ENCODE measurements at places on chromosomes 16 and 17.

DNA sequence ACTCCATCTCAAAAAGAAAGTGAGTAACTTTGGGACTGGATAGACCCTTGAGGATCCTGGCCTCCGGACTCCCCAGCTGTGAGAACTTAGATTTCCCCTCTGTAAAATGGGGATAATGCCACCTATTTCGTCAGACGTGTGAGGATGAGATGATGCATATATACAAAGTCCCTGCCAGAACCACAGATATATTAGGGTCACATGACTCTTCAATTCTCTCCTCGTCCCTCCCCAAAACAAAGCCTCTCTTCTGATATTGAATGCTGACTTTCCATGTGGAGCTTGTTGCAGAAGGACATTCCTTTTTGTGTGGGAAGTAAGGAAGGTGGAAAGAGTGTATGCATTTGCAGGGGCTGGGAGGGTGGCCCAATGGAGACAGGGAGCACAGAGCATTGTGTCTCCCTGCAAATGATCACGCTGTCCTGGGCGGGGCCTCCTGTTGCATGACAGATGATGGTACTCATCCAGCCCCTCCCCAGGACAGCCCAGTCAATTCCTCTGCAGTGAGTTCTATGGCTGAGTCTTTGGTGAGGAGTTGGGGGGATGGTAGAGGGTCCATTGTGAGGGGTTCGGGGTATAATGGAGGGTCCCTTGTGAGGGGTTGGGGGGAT is 35.1 kb upstream of the MGAT5B start:
- no peak for DNase-seq

GRCh38 chr16:54631782-54632181 is 298.9 kb upstream of the IRX5 start:
- no peak for DNase-seq

DNA sequence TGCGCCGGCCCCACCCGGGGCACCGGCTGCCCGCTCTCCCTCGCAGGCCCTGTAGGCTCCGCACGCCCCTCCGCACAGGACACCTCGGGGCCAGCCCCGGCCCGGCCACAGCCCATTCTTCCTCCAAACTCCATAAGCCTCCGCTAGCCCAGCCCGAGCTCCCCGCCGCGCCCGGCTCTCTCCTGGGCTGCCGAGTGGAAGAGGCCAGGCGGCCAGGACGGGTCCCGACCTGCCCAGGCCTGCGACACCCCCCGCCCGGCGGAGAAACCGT is 397 bp downstream of the NCOR1 start:
- DNase-seq = no peak

DNA sequence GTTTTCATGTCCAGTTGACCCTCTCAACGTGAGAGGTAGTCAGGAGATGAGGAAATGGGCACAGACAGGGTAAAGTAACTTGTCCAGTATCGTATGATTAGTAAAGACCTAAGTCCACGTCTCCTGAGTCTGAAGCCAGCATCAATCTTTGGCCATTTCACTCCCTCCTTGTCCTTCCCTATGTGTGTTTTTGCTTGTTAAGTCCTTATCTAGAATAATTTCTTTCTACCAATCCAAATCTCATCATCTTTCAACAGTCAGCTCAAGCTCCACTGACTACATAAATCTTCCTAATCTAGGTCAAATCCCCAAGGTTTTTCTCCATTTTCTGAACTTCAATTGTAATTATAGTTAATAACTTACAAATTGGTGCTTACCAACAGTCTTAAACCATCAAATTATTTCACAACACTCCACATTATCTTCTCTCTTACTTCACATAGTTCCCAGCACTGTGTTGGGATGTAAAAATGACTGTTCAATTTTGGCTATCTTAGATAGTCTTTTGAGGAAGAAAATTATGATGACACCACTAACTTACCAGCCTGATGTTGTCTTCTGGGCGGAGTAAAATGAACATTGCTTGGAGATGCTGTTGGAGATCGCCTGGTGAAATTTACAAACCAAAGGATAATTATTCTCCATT is 72.3 kb upstream of the CORO6 start:
- no peak for DNase-seq
